Smooth muscle cell of the umbilical artery (primary cell): ENCODE measurements at places on chromosomes 1 and 21. TPM values are rescaled to one million over a fixed set of nuclear protein-coding genes. Genes with fewer than 3 reads are reported as not detected.

LZIC gene
- total RNA-seq, result 41.0 and 41.9 TPM in 2 replicates

NPL gene
- total RNA-seq, result 1.2 and 1.5 TPM in 2 replicates

TNNI3K gene
- 0.59 TPM in 1 of 2 replicates, not detected in the other for total RNA-seq

PHGDH gene
- 104 and 155 TPM in 2 replicates for total RNA-seq

SPRR2G gene
- not detected in 2 replicates for total RNA-seq

USH2A gene
- total RNA-seq, result not detected in 2 replicates
